ENCODE measurements at places on chromosomes 16 and 17.

- peak; percentile 82 for DNase-seq
These were observed 9.3 kb downstream of the HEXIM2 start for GRCh38 chr17:45170931-45171337.

DNA sequence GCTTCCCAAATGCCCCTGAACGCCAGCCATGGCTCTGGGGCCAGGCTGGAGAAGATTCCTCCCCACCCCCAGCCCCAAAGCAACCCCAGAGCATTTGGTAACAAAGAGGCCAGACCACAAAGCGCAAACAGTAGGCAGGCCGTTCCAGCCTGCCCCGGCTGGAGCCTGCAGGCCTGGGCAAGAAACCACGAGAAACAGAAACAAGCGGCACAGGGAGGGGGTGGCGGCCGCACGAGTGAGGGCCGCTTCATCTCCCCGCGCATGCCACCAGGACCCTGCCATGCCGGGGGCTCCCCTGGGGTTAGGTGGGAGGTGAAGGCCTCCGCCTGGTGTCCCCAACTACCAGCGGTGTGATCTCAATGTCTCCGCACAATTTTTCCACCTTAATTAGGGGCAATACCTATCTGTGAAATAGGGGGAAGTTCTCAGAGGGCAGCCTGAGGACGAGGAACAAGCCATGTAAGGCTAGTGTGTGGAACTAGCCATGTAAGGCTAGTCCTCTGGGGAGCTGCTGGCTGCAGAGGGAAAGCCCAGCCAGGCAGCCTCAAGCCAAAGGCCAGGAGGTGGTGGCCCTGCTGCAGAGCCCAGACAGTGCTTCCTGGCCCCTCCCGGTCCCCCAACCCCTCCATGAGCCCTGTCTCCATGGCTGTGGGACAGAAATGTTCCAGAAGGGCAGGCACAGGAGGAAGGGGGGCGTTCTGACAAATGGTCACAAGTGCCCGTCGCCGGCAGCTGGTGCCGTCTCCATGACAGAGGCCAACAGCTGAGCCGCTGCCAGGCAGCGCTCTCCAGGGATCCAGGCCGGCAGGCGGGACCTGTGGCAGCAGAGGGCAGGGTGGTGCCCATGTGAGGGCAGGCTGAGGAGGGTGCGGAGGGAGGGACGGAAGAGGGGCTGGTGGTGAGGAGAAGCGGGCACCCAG lies 14.5 kb upstream of the MTSS2 start:
- DNase-seq, result no peak

- DNase-seq, result no peak
These were observed 2.8 kb upstream of the ZNF267 start for GRCh38 chr16:31870809-31871208.

DNA sequence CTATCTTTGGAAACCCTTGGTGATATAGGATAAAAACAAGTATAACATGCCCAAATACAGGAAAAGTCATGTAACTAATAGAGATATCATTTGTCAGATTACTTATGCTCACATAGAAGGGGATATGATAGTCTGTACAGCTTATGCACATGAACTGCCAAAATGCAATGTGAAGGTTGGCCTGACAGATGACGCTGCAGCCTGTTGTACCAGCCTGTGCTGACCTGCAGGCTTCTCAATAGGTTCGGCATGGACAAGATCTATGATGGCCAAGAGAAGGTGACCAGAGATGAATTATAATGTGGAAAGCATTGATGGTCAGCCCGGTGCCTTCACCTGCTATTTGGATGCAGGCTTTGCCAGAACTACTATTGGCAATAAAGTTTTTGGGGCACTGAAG lies 12.7 kb downstream of the WFIKKN2 start:
- no peak for DNase-seq

- no peak for DNase-seq
These were observed 33.5 kb downstream of the NUP93 start for GRCh38 chr16:56763291-56763916.
